ENCODE measurements at places on chromosomes 5 and 9. TPM values are rescaled to one million over a fixed set of nuclear protein-coding genes. Genes with fewer than 3 reads are reported as not detected.

Gene WNT8A
- not detected for total RNA-seq

Gene FOXD4
- not detected for total RNA-seq

Gene PDE8B
- total RNA-seq, result 0.21 TPM

Gene CDH6
- not detected for total RNA-seq

Gene TLX3
- total RNA-seq, result not detected

Gene KIF12
- not detected for total RNA-seq

Gene OR13C9
- not detected for total RNA-seq

Gene PCDHB3
- under 0.01 TPM for total RNA-seq

Gene BTNL3
- total RNA-seq, result not detected

Gene GRIA1
- total RNA-seq, result not detected

Gene MCC
- total RNA-seq, result 1.0 TPM

Gene PCDHB9
- 0.31 TPM for total RNA-seq

Gene INSL6
- not detected for total RNA-seq

Gene TRIM23
- total RNA-seq, result 57.2 TPM

Gene WHRN
- 4.7 TPM for total RNA-seq

Gene MPDZ
- 1.3 TPM for total RNA-seq

Gene SPATA31E1
- total RNA-seq, result not detected

Gene SLC36A3
- total RNA-seq, result not detected

Gene PPIC
- not detected for total RNA-seq

Gene BAG1
- 54.4 TPM for total RNA-seq

Gene CATSPER3
- total RNA-seq, result 0.10 TPM

Gene RNF208
- total RNA-seq, result 0.31 TPM

Gene DNAH5
- total RNA-seq, result not detected

Gene RETREG1
- total RNA-seq, result 14.7 TPM

Gene ITGA1
- 0.84 TPM for total RNA-seq

Gene CBY3
- total RNA-seq, result 0.52 TPM

Gene PFN3
- not detected for total RNA-seq

Gene DNAJB5
- total RNA-seq, result 1.2 TPM

Gene GABRA1
- total RNA-seq, result not detected

Gene LHX2
- not detected for total RNA-seq

Gene MTAP
- 11.9 TPM for total RNA-seq

Gene CMYA5
- 0.21 TPM for total RNA-seq

Gene SPINK4
- total RNA-seq, result not detected

Gene ADAMTS12
- total RNA-seq, result under 0.01 TPM

Gene PALM2AKAP2
- total RNA-seq, result under 0.01 TPM

Gene YIPF5
- total RNA-seq, result 51.5 TPM

Gene LCN1
- not detected for total RNA-seq

Gene ARHGEF39
- 0.10 TPM for total RNA-seq

Gene RNF44
- total RNA-seq, result 24.9 TPM

Gene GARIN3
- not detected for total RNA-seq

Gene TAF11L12
- total RNA-seq, result not detected

Gene ABO
- 4.5 TPM for total RNA-seq

Gene DIPK1B
- total RNA-seq, result 2.7 TPM

Gene PAX5
- 12.6 TPM for total RNA-seq

Gene NUTM2F
- total RNA-seq, result not detected

Gene HMCN2
- total RNA-seq, result not detected
